ENCODE measurements at places on chromosomes 1 and 21.

GRCh38 chr1:221470000-221470698 is 271.7 kb downstream of the DUSP10 start:
- DNase-seq, result no peak

DNA sequence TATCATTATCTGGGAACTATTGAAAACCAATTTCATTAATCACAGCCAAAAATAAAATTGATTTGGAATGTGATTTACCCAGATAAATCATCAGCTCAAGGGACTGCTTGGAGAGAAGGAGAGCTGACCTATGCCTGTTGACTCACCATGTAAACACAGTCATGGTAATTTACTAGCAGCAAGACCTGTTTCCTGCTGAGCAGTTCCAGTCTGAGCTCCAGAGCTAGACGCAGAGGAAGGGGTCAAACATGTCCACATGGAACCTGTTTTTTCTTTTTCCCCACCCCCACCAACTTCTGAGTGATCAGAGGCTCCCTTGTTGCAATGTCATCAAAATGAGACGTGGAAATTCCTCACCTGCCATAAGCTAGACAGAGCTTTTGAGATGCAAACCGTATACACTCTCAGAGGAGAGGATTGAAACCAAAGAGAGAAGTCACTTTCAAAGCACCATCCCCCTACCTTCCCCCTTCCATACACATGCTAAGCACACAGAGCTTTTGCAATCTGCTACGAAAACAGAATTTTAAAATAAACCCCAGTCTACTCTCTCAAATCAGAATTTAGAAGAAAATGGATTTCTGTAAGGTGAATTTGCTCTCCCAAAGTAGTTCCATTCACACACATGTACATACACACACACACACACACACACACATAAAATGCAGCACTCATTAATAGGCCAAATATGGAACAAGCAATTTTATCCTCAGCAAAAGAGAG is 55.9 kb upstream of the PTGFRN start:
- no peak for DNase-seq

DNA sequence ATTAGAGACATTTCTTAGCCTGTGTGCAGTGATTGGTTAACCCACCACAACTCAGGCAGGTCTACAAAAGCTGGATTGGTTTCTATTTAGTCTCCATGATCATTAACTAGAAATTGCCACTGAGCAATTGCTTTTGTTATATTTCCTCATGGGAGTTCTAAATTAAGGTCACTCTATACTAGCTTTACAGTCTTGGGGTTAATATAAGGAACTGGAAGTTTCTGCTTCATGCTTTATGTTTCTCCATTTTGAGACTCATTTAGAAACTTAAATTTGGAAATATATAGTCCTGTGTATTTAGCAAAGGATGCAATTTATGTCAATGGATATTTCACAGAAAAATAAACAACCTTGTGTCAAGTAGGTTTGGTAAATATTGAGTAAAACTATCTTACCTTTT is 137.5 kb downstream of the HLX start:
- DNase-seq, result no peak

- DNase-seq, result no peak
These were observed 14.0 kb downstream of the H6PD start for GRCh38 chr1:9248341-9249262.

DNA sequence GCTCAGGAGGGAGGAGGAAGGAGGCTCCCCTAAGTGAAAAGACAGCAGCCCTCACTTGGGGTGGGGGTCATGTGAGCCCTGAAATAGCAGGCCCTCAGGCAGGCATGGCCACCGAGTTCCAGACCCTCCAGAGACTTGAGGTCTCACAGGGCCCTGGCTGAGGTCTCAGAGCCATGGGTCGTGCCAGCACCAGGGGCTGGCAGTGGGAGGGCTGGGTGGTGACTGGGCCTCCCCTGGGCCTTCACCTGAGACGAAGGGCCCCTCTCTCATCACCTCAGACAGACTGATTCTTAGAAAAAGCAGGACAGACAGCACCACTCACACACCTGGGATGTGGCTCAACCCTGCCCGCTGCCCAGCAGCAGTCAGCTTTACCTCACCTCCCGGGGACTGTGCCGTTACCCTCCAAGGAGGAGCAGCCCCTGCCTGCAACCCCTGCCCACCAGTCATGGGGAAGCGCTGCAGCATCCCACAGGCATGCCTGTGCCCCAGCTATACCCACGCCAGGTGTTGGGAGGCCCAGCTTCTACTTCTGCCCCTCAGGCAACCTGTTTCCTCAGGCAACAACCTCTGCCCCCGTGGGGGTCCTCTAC is 42.6 kb upstream of the LRP8 start:
- DNase-seq, result no peak

DNA sequence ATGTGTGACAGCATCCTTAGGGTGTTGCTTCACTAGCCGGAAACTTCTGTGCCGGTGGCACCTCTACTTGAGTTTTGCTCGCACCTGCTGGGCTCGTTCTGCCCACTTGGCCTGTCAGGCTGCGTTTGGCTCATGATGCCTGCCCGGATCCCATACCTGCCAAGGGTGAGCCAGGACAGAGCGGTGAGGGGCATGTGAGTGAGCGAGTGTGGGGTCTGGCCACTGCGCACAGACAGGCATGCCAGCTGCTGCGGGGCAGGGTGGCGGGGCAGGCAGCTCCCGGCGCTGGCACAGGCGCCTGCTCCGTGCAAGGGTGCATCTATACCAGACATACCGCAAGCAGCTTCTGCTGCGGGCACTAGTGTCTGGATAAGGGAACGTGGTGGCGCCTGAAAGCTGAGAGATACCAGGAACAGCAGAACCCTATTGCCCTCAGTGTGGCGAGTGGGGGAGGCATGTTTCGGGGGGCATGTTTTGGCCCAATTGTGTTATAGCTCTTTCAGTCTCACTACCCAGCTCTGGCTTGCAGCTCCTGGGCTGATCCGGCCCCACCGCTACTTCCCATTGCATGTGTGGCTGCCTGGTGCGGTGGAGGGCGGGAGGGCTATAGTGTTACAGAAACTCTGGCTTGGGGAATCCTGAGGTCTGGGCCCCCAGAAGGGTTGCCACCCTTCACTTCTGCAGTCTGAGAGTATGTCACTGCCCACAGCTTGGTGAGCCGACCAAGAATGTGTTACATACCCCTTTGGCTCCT is 32.2 kb downstream of the MAGI3 start:
- DNase-seq, result no peak

DNA sequence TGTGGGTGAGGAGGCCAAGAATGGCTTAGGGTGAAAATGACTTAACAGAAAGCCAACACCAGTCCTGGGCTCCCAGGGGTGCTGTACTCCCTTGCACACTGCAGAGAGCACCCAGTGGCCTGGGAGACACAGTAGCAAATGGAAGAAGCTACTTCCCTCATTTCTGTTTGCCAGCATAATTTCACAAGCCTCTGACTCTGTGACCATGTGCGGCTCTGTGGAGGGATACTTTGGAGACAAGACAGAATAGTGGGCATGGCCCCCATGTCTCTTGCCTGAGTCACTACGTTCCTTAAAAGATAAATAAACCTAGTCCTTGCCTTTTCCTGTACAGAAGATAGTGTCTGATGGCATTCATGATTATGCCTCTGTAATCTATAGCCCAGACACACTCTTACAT is 38.1 kb downstream of the TRIM62 start:
- no peak for DNase-seq

Measured in effector CD8-positive, alpha-beta T cell (primary cell).